Left lung (tissue), 14 donors: ENCODE measurements at places on chromosomes 6 and 20.

DNA sequence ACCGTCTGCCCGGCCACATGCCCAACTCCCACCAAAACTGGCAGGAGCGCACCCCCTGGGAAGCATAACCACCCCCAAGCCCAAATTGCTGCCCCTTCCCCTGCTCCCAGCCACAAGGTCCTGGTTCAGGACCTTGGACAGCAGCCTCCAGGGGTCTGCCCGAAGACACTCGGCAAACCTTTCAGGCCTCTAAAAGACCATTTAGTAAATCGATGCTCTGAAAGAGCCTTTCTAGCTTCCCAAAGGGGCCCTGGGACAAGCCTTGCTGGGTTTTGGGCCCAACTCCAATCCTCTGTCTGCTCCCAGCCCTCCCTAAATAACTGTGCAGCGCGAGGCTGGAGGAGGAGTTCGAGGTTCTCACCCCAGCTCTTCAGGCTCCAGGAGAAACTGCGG is 30.5 kb downstream of the GRM4 start:
- peak; percentile 70 for DNase-seq

GRCh38 chr6:158660333-158660754 is 10.5 kb downstream of the SYTL3 start:
- DNase-seq: no peak

DNA sequence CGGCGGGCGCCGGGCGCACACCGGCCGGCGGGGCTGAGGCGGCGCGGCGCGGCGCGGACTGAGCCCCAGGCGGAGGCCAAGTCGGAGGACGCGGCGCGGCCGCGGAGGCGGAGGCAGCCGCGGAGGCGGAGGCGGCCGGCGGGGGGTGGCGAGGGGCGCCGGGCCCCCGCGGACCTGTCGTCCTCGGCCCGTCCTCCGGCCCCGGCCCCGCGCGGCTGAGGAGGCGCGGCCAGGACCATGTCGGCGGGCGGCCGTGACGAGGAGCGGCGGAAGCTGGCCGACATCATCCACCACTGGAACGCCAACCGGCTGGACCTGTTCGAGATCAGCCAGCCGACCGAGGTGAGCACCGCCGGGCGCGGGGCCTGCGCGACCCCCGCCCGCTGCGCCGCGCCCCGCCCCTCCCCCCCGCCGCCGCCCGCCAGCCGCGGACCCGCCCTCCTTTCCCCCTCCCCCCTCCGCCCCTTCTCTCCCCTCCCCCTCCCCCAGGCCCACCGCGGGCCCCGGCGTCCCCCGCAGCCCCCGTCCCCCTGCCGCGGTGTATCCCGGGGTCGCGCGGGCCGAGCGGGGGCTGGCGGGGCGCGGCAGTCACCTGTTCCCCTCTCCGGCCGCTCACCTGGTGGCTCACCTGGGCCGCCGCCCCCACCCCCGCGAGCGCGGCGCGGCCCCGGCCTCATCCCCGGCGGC is at the start of gene AFDN:
Gene AFDN (plus strand): TSS at position 16 of the 687 bp plus-strand sequence. CDS start 222 bp downstream, at position 238.
- peak; percentile 84 for DNase-seq

DNA sequence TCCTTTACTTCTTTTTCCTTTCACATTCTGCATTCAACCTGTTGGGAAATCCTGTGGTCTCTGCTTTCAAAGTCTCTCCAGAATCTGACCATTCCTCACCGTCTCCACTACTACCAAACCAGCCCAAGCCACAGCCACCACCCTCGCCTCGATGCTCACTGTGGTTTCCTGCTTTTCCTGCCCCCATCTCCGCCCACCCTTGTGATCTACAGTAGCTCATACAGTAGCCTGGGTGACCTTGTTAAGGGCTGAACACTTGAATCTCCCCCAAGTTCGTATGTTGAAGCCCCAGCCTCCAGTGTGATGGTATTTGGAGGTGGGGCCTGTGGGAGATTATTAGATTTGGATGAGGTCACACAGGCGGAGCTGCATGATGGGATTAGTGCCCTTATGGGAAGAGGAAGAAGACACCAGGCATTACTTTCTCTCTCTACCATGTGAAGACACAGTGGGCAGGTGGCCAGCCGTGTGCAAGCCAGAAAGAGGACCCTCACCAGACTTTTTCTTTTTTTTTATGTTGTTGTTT is 189.0 kb upstream of the UST start:
- no peak for DNase-seq

DNA sequence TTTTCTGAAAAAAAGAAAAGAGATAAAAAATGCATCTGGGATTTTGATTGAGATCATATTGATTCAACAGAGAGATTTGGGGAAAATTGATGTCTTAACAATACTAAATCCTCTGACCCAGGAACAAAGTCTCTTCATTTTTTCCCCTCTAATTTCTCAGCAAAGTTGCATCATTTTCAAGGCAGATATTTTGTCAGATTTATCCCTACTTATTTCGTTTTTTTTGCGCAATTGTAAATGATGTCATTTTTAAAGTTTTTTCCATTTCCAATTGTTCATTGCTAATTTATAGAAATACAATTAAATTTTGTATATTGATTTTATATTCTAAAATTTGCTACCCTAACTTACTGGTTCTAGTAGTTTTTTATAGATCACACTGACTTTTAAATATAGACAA is 97.7 kb upstream of the TMEM170B start:
- no peak for DNase-seq

GRCh38 chr20:652615-653109 is 338 bp downstream of the SRXN1 start:
- peak; percentile 51 for DNase-seq

- no peak for DNase-seq
Observed at GRCh38 chr6:156852147-156852857, 75.1 kb downstream of the ARID1B start.

DNA sequence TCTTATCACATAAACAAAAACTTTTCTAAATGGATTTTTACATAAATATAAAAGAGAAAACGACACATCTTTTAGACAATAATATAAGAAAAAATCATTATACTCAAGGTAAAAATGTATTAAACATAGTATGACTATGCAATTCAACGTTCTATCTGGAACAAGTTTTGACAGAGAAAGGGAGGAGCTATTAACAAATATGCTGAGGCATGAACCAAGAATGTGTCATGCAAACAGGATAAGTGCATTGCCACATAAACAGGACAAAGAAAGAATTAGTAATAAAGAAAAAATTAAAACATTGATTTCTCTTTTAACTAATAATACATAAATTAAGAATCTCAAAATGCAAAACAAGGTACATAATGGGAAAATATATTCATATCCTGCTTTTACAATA is 1353.4 kb upstream of the GJE1 start:
- DNase-seq: no peak

DNA sequence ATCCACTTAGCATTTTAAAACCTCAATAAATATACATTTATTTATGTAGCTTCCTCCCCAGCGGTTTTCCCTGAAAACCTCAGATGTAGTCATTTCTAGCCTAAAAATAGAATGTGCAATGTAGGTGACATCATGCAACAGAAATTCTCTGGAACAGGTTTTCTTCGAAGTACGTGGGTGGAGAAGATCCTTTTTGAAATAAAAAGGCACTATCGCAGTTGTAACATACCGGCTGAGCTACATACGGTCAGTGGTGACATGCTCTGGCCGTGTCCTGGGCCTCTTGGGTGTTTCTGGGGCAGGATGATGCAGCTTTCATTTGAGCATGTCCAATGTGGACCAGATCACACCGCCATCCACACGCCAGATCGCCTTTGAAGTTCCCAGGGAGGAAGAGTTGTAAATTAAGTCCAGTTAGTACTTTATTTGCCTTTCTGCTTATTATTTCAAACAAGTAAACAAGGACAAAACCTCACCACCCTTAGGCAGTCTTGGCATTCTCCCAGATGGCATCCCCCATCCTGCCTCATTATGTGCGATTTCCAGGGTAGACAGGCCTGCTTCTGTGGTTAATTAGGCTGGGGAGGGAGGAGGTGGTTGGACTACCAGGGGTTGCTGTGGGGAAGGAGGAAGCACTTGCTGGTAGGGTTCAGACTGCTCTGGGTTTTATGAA is 109.5 kb upstream of the CLDN20 start:
- no peak for DNase-seq

DNA sequence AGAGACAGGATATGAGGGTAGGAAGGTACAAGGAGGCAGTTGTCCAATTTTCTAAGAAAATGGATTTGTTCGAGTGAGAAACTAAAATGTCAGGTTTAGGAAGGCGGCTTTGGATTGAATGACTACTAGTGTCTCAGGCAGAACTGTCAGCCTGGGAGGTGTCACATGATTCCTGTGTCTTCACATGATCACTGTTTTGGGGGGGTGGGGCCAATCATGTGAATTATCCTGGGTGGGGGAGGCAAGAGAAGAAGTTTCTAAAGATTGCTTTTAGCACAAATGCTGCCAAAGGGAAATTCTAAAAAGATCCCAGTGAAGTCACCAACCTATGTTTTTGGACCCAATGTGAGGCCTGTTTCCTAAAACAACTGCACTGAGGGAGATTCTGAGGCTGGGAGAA is 2.3 kb downstream of the SIRPA start:
- no peak for DNase-seq

DNA sequence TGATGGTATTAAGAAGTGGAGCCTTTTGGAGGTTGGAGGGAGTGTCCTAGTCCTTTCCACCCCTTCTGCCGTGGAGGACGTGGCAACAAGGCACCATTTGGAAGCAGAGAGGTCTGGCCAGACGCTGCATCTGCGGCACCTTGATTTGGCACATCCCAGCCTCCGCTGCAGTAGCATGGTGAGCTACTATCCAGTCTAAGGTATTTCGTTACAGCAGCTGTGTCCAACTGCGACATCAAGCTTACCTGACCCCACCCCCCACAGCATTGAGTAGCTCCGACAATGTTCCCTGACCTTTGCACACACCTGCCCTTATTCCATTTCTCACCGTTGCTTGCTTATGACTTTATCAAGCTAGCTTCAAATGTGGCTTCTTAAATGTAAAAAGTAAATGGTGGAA is 29.8 kb upstream of the SYNJ2 start:
- no peak for DNase-seq

GRCh38 chr6:135319819-135320218 is 138.7 kb downstream of the MYB start:
- no peak for DNase-seq

GRCh38 chr20:25320035-25320800 is 70.4 kb downstream of the ABHD12 start:
- DNase-seq: peak; percentile 25

DNA sequence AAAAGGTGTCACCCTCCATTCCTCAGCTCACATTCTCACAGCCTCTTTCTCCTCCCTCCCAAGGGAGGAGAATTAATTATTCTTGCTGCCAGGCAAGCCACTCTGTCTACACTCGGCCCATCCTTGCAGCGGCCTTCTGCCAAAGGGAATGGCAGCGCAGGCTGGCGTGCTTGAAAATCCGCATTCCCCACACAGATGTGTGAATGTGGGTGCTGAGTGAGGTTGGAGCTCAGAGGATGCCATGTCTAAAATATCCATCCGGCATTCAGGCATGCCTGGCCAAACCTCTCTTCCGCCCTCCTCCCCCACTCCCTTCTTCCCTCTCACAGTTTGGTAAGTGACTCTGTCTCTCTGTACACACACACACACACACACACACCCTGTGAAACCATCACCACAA is 27.7 kb downstream of the PNPLA1 start:
- no peak for DNase-seq

DNA sequence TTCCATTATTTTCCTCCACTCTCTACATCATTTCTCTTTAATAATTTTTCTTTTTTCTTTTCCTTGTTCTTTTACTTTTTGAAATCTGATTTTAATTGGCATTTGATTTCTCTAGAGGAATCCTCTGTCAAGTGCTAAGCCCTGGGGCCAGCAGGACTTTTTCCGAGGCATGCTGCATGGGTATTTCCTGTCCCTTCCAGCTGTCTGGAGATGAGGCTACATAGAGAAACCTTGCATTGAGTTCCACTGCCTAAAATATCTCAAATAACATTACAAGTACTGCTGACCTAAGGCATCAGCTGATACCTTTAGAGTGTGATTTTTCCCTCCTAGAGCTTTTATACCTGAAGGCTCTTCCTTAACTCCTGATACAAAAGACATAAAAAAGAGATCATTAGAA is 6.2 kb downstream of the RNF217 start:
- DNase-seq: no peak

DNA sequence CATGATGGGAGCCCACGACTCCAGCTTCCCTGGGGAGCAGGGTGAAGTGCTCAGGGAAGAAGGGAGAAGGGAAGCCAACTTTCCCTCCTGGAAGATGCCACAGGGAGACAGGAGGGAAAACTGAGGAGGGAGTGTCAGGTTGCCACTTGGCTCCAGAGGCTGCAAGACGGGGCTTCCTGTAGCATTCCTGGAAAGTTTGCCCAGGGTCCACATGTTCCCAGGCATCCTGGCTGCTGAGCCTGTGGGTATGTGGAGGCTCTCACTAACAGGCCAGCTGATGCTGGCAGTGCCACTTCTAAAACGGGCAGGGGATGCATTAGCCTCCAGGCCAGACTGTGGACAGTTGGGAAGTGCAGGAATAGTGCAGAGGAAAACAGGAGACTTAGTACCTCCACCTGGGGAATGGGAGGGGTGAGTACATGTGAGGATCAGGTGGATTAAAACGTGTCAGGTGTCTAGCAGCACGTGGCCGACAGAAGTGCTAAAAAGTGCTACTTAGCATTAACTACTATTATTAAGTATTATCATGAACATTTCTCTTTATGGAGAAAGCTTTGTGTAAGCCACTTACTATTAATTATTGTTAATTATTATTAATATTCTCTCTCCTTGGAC is 33.2 kb downstream of the BANF2 start:
- no peak for DNase-seq

DNA sequence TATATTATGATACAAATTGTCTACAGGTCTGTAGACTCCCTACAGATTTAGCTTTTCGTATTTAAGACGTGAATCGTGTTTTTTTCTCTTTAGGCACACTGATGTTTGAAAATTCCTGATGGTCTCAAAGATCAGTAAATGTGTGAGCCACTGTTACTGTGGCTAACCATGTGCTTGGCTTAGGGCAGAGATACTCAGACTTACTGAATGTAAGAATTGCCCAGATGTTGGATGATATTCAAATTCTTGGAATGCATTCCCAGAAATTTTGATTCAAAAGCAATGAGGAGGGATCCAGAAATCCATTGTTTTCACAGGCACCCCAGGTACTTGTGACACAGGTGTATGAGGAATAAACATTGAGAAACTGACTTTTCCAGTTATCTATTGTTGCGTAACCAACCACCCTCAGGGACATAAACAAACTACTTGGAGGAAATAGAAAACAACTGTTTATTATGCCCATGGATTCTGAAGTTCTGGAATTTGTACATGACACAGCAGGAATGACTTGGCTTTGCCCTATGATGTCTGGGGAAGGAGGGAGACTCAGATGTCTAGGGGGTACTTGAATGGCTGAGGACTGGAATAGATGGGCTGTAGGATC is 339.6 kb upstream of the CITED2 start:
- no peak for DNase-seq

DNA sequence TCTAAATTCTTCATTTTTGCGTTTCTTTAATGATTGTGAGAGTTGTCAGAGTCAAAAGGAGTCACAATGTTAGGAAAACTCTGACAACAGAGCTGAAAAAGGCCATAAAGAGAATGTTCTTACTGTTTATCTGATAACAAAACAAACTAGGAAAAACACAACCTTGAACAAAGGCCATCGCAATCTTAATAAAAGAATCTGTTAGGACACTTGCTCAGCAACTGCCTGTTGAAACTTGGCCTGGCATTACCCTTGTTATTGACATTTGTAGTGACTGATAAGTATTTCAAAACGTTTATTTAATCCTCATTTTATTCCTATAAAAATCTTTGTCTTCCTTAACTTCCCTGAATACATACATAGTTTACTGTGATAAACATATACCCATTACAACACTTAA is 15.7 kb downstream of the GSTA1 start:
- no peak for DNase-seq

GRCh38 chr20:10562899-10563298 is 110.9 kb downstream of the JAG1 start:
- DNase-seq: no peak
